ENCODE measurements at places on chromosomes 1 and 21.

DNA sequence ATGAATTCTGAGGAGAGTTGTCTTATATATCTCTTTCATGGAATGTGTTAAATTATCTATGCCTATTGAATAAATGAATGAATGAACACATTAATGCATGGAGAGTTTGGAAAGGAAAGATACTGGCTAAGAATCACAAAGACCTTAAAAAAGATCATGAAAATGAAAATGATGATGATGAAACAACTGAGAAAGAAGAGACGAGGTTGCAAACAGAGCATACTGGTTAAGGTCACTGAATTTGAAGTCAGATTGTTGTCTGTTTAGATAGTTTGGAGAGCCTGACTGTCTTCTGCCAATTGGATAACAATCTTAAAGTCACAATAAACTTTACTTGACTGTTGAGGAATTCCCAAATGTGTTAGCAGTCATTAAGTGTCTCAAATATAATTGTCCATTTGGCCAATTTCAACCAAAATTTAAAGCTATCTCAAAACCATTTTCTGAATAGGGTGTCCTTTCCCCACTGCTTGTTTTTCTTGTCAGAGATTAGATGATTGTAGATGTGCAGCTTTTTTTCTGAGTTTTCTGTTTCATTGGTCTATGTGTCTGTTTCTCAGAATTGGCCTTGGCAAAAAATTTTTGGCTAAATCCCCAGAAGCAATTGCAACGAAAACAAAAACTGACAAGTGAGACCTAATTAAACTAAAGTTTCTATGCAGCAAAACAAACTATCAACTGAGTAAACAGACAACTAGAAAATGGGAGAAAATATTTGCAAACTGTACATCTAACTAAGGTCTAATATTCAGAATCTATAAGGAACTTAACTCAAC lies 132.2 kb downstream of the PTGER3 start:
- no peak for DNase-seq

GRCh38 chr1:156693848-156694689 lies 11.3 kb downstream of the CRABP2 start:
- no peak for DNase-seq

GRCh38 chr1:203168991-203169390 lies 6.6 kb downstream of the MYBPH start:
- no peak for DNase-seq

DNA sequence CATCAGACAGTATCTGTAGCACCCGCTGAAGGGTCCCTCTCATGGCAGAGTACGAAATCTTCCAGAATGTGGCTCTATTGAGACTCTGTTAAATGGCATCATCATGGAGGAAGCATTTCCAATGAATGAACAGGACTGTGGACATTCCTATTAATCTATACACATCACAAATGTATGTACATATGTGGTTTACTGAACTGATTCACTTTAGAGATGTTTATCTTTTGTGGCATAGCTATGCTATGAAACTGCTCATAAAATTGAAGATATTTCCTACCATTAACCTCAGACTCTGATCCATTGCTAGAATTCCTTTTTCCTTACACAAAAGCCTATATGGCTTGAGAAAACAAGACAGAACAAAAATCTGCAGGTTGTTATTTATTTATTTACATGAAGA lies 259.6 kb upstream of the RRP15 start:
- no peak for DNase-seq

GRCh38 chr1:42424201-42424600 lies 31.6 kb downstream of the ZMYND12 start:
- DNase-seq, result no peak

DNA sequence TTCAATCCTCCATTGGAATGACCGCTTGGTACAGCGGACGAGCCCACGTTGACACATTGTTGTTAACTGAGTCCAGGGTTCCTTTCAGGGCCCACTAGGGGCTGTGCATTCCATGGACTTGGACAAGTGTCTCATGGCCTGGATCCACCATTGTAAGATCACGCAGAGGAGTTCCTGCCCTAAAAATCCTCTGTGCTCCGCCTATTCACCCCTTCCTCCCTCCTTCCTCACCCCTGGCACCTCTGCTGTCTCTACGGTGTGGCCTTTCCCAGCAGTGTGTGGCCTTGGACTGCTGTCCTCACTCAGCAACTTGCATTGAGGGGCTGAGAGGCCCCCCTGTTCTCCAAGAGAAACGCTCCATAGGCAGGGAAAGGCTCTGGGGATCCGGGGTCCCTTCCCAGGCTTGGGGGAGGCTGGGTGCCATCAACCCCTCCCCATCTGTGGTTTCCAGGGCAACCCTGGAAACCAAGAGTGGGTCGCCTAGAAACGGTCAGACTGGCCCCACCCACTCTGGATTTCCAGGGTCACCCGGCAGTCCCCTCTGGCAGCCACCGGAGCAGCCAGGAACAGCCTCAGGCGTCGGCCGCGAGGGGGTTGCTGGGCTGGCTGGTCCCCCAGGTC lies 50.9 kb downstream of the MEGF6 start:
- no peak for DNase-seq

DNA sequence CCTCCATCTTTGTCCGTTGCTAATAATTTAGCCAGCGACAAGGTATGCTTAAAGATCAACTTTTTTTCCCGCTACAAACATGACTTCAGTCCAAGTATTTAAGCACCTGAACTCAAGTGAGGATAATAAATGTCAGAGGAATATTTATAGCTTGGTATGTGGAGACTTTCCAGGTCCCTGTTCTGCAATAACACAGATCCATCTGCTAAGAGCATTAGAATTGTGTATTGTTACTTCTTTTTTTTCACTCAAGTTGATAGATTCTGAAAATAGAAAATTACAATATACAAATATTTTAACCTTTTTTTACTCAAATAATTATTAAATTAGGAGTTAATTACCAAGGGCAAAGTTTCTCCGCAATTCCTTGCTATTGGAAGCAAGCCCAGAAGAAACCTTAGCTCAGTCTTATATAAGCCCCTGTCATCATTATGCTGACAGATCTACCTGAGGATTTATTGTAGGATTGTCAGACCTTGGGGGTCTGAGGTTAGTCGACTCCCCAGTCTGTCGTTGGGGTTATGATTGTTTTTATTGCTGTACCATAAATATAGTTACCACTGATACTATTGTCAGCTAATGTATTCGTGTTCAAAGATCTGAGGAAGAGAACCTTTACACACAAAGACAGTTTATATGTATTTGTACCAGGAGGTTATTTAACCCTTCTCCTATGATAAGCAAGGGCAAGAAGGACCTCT lies 337.9 kb downstream of the TBX15 start:
- no peak for DNase-seq
